WTC11 (cell line): ENCODE measurements at places on chromosomes 3 and 15. TPM values are rescaled to one million over a fixed set of nuclear protein-coding genes. Genes with fewer than 3 reads are reported as not detected.

PIGZ gene
- 0.21 to 0.55 TPM (median 0.37 TPM) in 3 replicates for total RNA-seq

SLC27A2 gene
- 3.0 to 5.7 TPM (median 5.6 TPM) in 3 replicates for total RNA-seq

EBLN2 gene
- total RNA-seq, result 2.3 to 4.3 TPM (median 3.1 TPM) in 3 replicates

MAP6D1 gene
- 4.3 to 6.3 TPM (median 5.0 TPM) in 3 replicates for total RNA-seq

NR2E3 gene
- 0.57 to 1.4 TPM (median 0.80 TPM) in 3 replicates for total RNA-seq

RPP25 gene
- total RNA-seq, result 28.3 to 31.3 TPM (median 29.0 TPM) in 3 replicates

LINGO1 gene
- 51.3 to 60.5 TPM (median 58.9 TPM) in 3 replicates for total RNA-seq

DNAH12 gene
- total RNA-seq, result 0.02 TPM in 1 of 3 replicates, not detected in the others

LYSMD2 gene
- 2.2 to 2.7 TPM (median 2.6 TPM) in 3 replicates for total RNA-seq

CPN2 gene
- total RNA-seq, result 0.09 to 0.14 TPM in 2 of 3 replicates, not detected in the other

GALNT15 gene
- 0.15 to 0.21 TPM (median 0.18 TPM) in 3 replicates for total RNA-seq

NTRK3 gene
- 8.2 to 12.3 TPM (median 10.3 TPM) in 3 replicates for total RNA-seq

CELSR3 gene
- 27.9 to 35.7 TPM (median 32.7 TPM) in 3 replicates for total RNA-seq

DNA sequence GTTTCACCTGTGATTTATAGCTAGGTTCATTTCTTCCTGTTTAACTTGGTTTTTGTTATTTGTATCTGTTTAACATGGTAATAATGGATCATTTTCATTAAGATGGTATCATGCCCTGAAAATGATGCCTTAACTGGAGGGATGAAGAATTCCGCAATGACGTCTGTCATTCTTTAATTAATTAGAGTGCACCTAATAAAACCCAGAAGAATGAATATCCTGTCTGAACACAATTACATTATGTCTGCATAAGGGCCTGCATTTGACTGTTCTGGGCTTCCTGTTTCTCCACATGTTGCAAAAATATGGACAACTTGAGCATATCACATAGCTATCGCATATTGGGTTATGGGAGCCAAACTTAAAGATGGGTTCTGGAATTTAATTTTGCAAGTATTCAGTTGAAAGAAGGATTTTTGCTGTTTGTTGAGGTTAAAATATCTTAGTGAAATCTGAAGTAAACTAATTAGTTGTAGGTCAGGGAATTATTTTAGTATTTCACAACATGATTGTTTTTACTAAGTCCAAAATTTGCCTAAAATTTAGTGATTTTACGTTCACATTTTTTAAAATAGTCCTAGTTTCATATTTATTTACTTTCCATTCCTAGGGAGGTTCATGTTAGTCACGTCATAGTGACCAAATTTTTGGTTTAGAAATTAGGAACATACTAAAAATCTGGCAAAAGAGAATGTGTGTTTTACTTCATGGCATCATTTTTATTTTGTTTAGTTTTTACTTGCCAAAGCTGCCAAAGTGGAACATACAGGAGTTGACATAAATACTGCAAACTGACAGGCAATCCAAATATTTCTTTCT lies 321.0 kb upstream of the TGFBR2 start:
- no peak for DNase-seq

DNA sequence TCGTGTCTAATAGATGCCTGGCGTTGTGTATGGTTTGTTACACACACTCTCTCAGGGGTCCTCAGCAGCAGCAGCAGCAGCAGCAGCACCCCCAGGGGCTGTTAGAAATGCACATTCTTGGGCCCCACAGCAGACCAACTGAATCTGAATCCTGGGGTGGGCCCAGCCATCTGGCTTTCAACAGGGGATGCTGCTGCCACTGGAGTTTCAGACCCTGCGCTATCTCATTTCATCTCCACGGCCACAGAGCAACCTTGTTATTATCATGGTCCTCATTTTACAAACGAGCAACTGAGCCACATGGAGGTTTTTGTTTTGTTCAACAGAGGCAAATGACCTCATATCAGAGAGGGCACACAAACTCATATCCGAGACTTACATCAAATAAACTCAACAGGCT lies 47.7 kb downstream of the MGLL start:
- DNase-seq, result no peak

- DNase-seq, result no peak
These were observed 132.7 kb downstream of the ATP8B4 start for GRCh38 chr15:49986326-49986725.

DNA sequence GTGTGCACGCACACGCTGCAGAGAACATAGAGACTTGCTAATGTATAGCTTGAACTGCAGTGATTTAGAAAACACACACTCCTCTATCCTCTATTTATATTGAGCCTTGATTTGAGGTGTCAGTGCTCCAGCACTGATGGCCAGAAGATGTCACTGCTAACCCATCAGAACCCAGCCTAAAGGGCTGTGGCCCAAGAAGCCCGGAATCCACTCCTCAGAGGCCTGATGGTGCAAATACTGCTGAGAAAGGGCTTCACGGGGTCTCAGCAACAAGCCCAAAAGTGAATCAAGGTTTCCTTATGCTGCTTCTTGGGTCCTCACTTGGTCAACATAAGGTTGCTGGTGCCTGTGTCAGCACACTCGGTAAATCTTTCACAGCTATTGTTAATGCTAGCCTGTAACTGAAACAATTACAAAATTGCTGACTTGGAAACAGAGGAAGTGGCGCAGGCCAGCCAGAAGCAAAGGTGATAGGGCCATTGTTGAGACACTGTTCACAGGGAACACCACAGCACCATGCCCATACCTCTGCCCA lies 60.3 kb downstream of the HEG1 start:
- peak; percentile 69 for DNase-seq

- DNase-seq, result no peak
These were observed 48.6 kb downstream of the ZDHHC3 start for GRCh38 chr3:44927371-44927770.

DNA sequence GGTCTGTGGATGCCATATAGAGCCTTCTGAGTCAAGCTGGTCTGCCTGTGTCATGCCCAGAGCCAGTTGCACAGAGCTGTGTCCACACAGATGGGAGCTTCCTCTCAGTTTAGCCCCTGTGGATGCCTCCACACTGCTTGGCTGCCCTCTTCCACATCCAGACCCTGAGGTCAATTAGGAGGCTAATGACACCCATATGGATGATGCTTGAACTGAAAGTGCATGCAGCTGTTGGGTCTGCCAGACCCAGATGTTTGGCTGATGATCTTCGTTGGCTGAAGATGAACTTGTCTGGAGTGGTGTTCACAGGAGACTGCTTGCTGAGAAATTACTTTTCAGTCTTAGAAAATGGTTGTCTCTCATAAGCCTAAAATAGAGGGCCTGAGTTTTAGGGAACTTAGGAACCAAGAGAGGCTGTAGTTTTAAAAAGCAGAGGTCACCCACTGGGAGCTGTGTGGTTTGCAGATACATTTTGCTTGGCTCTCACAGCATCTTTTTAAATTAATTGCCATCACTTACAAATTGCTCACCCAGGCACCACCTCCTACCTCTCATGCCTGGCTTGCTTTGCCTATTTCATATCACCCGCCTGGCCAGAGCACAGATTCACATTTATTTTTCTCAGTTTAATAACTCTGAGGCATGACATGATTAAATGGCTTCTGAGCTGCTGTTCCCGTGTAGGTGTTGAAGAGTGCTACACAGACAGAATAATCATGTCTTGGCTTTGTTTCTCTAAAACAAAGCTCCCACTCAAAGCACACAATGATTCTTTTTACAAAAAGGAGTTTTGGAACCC lies 176.1 kb downstream of the MINAR1 start:
- DNase-seq, result no peak

DNA sequence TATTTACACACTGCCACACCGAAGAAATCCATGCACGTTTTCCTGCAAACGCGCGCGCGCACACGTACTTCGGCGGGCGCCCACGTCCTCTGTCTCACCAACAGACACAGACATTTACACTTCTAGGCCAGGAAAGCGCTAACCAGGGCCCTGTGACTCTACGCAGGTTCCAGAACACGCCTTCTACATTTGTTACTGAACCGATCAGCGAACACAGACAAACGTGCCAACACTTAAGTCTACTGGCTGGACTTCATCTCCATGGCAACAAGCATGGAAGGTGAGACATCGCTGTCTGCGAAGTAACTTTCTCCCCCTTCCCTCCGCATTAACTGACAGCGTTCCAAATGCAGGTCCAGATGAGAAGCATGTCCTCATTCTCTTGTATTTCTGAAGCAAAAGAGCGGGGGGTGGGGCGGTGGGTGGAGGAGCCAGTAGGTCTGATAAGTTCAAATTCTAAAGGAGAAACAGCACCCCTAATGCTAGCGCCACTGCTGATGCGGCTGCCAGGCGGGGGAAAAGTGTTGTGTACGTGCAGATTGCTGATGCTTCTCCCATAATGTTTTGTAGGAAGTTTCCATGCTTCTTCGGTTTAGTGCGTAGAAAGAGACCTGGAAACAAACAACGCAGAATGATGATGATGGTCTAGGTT lies at the start of gene CTXN2:
Gene CTXN2 (plus strand): TSS at position 92 of the 652 bp plus-strand sequence. CDS start 9,636 bp downstream, outside the sequence.
- no peak for DNase-seq

GRCh38 chr3:67691207-67691606 lies 36.8 kb upstream of the SUCLG2 start:
- no peak for DNase-seq
